Activated gamma-delta T cell treated with anti-CD3 and anti-CD28 coated beads, Interleukin-2, amount 50 U/mL, for 16 hours (primary cell): ENCODE measurements at places on chromosomes 1 and 21.

GRCh38 chr1:112359961-112360767, 35.9 kb upstream of the CTTNBP2NL start:
- DNase-seq: no peak

GRCh38 chr1:81635816-81636215, 164.9 kb upstream of the ADGRL2 start:
- DNase-seq: no peak

- no peak for DNase-seq
Observed at GRCh38 chr1:15799928-15800835, 7.3 kb downstream of the UQCRHL start.

- DNase-seq: no peak
Observed at GRCh38 chr1:182682898-182683501, 1.4 kb downstream of the RGS8 start.

DNA sequence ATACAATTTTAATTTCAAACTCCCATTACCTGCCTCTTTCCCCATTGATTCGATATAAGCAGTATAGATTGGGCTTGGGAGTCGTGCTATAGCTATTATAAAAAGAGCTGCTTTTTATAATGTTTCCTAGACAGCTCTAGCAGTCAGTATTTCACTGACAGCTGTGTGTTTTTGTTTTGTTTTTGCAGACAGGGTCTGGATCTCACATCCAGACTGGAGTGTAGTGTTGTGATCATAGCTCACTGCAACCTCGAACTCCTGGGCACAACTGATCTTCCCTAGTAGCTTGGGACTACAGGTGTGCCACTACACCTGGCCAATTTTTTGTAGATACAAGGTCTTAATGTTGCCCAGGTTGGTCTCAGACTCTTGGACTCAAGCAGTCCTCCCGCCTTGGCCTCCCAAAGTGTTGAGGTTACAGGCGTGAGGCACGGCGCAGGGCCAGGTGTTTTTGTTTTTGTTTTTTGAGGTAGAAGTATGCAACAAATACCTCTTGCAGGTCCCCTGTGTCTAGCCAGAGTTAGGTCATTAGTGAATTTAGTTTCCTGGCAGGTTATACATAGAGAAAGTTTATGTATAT, 1.7 kb downstream of the NASP start:
- no peak for DNase-seq

- DNase-seq: no peak
Observed at GRCh38 chr1:43655953-43656352, 6.0 kb downstream of the KDM4A start.

DNA sequence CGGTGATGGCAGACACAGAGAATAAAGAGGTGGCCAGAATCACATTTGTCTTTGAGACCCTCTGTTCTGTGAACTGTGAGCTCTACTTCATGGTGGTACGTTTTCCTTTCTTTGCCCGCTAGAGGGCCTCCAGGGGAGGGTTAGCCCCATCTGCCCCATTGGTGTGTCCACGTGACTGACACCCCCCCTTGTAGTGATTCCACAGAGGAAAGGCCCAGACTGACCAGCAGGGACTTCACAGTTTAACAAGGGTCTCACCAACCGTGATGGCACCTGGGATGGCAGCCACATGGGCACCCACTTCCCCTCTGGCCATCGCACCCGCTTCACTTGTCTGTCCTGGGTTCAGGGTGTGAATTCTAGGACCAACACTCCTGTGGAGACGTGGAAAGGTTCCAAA, 22.3 kb upstream of the SARS1 start:
- DNase-seq: no peak

DNA sequence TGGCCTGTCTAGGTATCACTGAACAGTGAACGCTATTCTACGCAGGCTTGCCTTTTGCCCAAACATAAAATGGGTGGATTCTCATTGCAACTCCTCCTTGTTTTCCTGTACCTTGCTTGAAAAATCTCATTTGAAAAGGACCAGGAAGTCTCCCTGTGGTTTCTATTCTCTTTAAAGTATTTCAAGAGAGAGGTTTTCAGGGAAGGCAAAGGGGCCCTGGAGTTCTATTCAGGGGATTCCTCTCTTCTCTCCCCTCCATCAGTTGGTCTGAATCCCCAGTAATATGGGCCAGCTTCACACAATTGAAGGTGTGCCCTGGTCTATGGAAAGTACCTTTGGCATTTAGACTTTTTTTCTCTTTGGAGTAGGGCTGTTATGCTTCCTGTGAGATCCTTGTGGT, 311.3 kb downstream of the RGS7 start:
- no peak for DNase-seq

DNA sequence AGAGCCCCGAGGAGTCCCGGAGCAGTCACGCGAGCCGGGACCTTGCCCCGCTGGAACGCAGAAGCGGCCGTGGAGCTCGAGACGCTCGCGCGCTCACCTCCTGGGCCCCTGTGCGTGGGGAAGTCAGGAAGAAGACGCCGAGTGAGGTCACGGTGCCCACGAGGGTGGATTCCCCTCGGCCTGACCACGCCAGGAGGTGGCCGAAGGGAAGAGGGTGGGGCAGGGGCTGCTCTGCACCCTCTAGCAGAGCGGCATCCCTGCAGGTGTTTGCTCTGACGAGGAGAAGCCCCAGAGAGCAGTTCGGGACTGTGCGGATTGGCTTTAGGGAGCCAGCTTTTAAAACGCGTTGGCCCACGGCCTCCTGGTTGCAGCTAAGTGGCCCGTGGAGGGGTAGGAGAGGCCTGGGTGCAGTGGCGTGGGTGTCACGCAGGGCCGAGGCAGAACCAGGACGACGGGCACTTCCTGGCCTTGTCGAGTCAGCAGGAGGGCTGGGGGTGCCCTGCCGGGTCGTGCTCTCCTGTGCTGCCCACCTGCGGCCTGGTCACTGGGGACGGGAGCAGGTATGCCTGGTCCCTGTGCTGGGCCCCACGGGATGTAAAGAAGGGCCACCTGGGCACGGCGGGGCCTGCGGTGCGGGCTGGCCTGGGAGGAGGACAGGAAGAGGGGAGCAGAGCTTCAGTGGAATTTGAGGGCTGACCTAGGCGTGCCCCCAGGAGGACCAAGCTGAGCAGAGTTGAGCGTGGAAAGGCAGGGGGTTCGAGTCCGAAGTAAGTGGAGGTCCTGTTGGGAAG, 1.0 kb downstream of the PDXK start:
- no peak for DNase-seq

DNA sequence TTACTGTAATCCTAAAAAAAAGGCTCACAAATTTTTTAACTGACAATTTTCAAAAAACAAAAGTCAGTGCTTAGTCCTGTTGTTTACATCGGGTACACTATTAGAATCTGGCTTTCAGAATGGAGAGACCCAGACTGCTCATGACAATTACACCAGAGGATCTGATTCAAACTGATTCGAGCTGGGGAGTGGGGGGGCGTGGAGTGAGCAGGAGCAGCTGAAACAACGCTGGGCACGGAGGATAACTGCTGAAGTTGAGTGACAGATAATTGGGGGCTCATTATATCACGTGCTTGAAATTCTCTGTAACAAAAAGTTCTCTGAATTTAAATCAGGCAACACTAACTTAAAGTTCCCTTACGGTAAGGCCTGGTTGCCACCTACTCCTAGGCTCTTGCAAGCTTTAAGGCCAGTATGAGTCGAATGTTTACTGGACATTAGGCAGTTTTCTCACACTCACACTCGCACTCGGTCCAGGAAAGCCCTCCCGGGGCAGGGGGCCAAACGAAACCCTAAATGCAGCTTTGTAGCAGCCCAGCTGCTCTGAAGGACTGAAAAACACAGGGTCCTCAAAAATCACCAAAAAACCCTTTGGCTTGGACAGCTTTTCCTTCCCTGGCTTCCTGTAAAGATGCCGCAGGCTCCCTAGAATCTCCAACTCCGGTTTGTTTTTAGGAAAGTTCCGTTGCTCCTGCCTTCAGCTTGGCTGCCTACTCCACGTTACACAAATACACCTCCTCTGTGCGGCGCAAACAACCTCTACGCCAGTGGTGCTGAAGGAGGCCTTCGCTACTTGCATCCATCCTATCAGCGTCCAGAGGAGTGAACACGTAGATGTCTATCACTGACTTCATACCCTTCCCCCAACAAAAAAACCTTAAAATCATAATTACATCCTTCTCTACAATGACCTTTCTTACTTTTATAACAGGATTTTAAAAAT, 42.9 kb downstream of the CAPZB start:
- DNase-seq: no peak

GRCh38 chr21:33403786-33404585, 773 bp downstream of the IFNGR2 start:
- no peak for DNase-seq

DNA sequence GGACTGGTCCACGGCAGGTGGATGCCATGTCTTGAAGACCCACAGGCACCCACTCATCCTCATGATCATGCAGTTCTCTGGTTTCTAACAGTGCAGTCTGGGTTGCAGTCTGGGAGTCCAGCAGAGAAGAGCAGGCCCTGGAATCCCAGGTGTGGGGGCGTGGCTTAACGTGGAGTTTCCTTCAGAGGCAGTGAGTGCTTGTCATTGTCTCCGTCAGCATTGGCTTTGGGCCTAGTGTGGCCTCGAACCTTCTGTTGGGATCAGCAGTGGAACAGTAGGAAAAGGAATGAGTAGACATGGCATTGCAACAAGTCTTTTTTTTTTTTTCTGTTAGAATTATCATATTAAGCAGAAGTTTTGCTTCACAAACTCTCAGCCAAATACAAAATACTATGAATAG, 12.8 kb downstream of the LGALS8 start:
- DNase-seq: no peak

- no peak for DNase-seq
Observed at GRCh38 chr1:78096976-78097375, 51.2 kb downstream of the GIPC2 start.

DNA sequence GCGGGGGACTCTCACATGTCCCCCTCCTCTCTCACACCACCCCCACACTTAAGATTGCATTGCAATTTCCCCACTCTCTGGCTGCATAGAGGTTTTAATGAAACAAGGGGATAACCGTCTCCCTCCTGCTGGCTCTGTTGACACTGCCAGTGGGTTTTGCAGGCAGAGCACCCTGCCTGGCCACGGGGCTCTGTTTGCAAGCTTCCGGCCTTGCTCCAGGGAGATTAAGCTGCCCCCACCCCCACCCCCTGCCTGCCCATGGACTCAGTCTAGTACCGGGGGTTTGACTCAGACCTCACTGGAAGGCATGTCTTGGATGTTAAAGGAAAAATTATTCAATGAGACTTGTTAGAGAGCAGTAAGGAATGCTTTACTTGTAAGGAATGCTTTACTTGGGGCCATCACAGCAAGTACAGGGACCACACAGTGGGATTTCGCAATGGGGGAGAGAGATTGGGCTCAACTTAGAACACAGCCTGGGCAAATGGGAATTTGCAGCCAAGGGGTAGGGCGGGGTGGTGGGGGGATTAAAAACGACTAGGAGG, 101.0 kb downstream of the AJAP1 start:
- DNase-seq: no peak

- DNase-seq: no peak
Observed at GRCh38 chr1:68175621-68176398, 56.5 kb downstream of the WLS start.

DNA sequence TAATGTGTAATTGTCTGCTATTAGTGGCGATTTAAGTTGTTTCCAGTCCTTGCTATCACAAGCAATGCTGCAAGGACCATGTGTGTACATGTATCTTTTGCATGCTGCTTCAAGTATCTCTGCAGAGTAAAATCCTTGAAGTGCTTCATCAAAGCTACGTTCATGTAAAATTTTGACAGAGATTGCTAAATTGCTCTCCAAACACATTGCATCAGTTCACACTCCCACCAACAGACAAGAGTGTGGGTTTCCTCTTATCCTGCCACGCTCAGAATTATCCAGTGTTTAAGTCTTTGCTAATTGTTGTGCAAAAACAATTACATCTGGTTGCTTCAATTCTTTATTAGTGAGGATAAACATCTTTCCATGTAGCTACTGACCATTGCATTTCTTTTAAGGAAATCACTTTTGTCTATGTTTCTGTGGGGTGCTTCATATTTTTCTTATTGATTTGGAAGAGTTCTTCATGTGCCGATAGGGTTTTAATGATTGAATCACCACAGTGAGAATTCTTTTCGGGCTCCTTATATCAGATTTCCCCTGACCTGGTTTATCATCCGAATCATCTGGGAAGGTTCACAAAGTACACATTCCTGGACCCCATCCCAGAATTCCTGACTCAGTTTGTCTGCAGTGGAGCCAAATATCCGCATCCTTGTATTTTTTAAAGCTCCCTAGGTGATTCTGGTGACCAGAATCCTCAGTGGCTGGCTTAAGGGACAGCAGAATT, 56.3 kb upstream of the GALNT2 start:
- no peak for DNase-seq
